ENCODE measurements at places on chromosomes 5 and 9.

DNA sequence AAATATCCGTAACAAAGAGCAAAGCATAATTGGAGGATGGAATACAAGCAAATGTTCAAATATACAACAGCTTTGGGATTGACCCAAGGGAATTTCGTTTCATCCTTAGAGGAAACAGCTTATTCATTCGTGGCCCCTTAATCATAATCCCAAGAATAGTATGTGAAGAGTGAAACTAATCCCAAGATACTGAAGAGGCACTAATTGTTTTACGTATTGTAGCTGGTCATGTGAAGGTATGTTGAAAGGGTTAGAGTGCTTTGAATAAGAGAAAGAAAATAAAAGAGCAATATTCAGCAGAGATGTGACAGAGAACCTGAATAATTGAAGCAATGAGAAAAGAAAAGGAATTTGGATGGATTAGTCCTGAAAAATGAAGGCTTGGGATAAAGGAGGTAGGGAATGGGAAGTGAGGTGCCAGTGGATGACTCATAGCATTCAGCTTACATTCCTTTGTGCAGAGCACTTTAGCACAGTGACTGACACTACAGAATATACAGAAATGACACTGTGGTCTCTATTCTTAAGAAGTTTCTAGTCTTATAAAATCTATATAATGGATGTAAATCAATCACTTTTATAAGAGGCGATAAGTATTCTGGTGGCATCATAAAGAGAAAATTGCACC is 221.9 kb downstream of the TLR4 start:
- no peak for DNase-seq

DNA sequence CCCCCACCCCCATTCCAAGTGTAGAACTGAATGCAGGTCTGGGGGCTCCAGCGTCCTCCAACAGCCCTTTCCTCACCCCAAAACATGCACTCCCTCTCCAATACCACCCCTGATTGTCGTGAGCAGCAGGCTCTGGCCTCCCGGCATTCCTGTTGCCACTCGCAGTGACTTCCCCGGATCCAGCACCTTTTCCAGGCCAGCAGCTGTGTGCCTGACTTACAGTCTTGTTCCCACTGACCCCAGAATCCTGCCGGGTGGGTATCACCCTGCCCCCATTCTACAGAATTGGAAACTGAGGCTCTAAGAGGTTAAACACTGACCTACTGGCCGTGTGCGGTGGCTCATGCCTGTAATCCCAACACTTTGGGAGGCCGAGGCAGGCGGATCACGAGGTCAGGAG is 127.2 kb downstream of the OLFM1 start:
- DNase-seq = no peak

DNA sequence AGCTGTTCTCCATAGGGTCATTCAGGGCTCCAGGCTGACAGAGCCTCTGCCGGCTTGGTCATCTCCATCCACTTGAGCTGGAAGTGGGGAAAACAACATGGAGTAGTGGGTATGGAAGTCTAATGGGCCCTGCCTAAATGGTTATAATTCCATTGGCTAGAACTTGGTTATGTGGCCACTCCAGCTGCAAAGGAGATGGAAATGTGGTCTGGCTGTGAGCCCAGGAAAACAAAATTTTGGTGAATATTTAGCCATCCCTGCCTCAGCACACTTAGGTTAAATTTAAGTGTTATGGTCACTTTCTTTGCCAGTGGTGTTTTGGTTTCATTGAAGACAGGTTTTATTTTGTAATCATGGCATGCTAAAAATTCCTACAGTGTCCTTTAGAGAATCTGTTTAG is 112.3 kb downstream of the SMARCA2 start:
- peak; percentile 83 for DNase-seq

GRCh38 chr5:178998441-178998840 is 3.3 kb upstream of the GRM6 start:
- DNase-seq = no peak

GRCh38 chr5:107389130-107389774 is 281.5 kb downstream of the EFNA5 start:
- no peak for DNase-seq

GRCh38 chr5:1847056-1847455 is 35.7 kb downstream of the IRX4 start:
- no peak for DNase-seq

DNA sequence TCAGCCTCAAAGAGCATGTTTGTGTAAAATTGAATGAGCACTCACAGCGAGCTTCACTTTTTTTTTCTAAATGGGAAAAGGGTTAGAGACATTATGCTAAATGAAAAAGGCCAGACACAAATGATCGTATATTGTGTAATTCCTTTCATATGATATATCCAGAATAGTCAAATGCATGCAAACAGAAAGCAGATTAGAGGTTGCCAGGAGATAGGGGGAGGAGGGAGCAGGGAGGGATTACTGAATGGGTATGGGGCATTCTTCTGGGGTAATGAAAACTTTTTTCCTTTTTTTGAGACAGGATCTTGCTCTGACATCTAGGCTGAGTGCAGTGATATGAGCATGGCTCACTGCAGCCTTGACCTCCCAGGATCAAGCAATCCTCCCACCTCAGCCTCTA is 47.1 kb downstream of the DMAC1 start:
- DNase-seq = no peak

- no peak for DNase-seq
These were observed 64.4 kb downstream of the MAP1B start for GRCh38 chr5:72171667-72172066.

GRCh38 chr5:390623-391491 is 52.1 kb upstream of the EXOC3 start:
- no peak for DNase-seq

DNA sequence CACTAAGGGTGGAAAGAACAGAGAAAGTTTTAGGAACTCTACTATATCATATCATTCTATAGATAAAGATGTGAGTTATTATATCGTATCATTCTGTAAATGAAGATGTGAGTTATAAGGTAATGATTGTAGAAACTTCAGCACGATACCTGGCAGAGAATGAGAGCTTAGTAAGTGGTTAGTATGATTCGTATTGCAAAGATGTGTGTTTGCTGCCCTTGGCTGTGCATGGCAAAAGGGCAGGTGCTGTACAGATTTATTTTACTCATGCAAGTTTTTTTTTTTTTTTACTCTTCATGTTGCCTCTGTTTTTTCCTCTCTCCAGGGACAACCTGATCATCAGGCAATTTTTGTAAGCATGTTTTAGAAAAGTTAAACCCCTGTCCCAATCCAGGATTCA is 83.3 kb downstream of the EGFLAM start:
- no peak for DNase-seq

DNA sequence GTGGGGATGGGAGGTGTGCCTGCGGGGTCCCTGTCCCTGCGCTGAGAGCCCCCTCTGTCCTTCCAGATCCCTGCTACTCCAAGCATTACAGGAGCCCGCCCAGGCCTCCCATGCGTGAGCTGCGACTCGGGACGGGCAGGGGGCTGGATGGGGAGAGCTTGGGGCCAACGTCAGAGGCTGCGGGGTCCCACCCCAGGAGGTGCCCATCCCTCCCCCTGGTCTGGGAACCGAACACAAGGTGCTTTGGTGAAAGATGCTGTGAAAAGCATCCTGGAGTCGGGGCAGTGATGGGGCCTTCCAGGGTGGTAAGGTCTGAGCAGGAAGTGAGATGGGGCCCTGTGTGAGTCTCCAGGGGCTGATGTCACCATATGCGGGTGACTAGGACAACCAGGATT is 2.7 kb downstream of the LCN9 start:
- DNase-seq = no peak

GRCh38 chr9:113640418-113640817 is 176.9 kb downstream of the RGS3 start:
- no peak for DNase-seq

- no peak for DNase-seq
These were observed 1040.4 kb upstream of the WWC1 start for GRCh38 chr5:167250996-167251395.

GRCh38 chr5:81310402-81311063 is 9.1 kb downstream of the ZCCHC9 start:
- no peak for DNase-seq

DNA sequence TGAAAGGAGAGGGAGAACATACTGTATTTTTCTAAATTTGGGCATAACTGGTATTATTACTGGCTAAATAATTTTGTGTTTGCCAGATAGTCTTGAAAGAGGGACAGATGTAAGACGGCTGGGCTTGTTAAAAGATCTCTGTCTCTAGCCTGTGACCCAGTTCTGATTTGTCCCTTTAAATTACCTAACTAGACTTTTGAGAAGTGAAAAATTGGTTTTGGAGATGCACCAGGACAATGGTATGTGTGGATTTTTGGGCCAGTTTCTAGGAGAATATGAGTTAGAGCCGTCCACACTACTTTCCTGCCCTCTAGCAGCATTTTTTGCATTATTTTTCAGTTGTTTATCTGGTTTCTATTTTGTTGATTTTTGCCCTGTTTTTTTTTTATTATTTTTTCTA is 33.5 kb downstream of the LNPEP start:
- no peak for DNase-seq

- DNase-seq = no peak
These were observed 657 bp downstream of the MTRR start for GRCh38 chr5:7869474-7870136.

DNA sequence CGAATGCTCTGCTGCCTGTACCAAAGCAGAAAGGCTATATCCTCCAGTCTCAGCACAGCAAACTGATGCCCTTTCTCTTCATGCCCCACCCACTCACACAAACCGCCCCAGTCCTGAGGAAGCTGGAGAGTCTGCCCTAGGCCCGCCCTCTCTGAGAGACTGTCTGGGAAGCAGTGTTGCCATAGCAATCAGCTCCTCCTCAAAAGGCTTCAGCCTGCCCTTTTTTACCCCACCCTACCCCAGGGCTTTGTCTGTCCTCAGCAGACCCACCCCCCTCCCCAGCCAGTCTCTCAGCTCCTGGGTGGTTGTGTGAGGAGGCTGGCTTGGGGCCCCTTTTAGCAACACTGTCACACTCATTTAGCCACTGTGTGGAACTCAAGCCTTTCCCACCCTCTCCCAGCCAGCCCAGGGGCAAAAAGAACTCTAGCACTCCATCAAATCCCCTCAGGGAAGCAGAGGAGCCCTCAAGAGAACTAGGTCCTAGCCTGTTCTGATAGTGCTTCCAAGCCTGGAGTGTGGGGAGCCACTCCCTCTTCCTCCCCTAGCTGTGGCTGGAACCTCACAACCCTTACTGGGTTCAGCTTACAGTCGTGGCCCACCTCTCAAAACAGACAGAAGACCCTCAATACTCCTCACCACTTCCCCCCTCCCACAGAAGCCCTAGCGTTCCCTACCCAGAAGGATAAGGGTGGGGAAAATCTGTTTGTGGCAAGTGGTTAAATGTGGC is 1.4 kb downstream of the ATOSB start:
- DNase-seq = peak; percentile 76

DNA sequence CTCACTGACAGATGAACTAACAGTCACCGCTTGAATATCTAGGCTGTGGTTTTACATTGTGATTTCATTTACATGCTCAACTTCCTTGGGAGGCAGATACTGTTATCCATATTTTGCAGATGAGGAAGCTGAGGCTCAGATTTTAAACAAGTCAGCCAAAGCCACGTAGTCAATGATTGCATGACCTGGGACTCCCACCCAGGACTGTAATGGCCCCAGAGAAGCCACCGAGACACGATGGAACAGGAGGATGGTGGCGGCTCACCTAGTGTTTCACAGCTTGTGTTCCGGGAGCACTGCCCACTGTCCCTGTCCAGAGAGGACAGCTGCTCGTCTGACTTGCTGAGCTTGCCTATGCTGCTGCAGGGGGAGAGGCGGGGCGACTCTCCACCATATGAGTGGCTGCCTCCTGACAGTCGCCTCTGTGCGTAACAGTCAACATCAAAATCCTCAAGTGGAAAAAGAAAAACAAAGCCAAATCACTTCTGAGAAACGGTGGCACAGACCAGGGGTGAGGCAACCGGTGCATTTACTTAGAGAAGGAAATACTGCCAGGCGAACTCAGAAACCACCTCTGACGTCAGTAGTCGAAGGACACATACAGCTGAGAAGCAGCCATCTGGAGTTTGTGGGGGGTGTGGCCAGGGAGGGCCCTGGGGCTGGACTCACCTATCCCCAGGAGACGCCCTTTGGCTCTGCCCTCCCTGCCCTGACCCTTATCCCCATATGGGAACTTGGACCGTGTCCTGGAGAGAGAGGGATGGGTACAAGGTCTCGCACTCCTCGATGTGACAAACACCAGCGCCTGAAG is 82.5 kb downstream of the PRRT1B start:
- DNase-seq = peak; percentile 57

DNA sequence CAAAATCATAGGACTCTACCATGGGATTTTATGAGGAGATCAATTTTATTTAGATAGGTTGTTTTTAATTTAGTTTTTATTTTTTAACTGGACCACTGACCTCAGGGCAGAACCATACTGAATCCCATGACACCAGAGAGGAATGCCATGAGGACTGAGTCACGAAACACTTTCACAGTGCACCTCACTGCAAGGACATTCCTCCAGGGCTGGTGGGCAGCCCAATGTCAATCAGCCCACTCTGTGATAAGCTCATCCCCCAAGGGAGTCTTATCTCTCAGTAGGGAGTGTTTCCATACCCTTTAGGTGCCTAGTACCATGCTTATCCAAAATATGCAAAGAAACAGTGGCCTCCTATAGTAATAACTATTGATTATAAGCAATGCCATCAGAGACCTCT is 224.5 kb upstream of the CDH6 start:
- DNase-seq = no peak

DNA sequence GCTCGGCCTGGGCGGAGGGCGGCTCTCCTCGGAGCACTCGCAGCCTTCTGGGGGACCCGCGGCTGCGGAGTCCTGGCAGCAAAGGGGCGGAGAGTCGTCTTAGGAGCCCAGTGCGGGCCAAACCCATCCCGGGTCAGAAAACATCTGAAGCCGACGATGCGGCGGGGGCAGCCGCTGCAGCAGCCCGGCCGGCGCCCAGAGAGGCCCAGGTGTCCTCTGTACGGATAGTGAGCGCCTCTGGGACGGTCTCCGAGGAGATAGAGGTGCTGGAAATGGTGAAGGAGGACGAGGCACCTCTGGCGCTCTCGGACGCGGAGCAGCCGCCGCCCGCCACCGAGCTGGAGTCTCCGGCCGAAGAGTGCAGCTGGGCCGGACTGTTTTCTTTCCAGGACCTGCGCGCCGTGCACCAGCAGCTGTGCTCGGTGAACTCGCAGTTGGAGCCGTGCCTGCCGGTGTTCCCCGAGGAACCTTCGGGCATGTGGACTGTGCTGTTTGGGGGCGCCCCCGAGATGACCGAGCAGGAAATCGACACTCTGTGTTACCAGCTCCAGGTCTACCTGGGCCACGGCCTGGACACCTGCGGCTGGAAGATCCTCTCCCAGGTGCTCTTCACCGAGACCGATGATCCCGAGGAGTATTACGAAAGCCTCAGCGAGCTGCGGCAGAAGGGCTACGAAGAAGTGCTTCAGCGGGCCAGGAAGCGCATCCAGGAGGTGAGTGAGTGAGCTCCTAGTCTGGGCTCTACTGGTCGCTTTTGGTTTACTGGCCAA is 1.2 kb downstream of the JMY start:
- DNase-seq = no peak

DNA sequence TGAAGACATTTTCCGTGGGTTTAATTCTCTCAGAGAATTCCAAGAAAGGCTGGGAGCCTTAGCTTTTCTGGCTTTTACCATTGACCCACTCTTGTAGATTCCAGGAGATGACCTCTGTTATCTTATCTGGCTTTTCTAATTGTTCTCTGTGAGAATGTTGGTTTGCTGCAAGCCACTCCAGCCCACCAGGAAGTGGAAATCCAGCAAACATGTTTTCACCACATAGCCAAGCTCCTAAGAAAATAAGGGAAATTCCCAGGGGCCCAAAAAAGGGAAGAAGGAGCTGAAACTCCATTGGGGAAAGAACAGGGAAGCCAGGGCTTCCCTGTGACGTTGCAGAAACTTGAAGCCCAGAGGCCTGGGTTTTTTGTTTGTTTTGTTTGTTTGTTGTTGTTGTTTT is 19.7 kb downstream of the GPR107 start:
- DNase-seq = no peak

All from astrocyte of the cerebellum (primary cell).